ENCODE measurements at places on chromosomes 6 and 20.
A peak's percentile ranks its signal among the peaks of the same experiment; 100 is the strongest.

GRCh38 chr6:16518265-16518664 is 243.0 kb downstream of the ATXN1 start:
- DNase-seq = no peak

GRCh38 chr6:14109411-14109826 is 8.2 kb upstream of the CD83 start:
- DNase-seq = no peak

DNA sequence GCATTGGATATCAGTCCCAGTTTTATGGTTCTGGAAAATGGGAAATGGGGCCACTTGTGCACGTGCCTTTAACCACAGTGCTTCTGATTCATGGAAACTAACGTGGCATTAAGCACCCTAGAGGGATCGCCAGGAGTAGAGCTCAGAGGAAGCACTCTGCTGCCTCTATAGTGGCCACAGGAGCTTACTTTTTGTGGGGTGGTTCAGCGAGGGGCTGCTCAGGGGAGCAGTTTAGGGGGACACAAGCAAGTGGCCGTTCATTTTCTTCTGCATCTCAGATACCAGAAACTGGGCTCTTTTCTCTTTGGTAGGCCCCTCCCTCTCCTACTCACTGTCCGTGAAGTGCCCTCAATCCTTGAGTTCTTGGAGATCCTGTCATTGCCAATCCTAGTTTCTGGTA is 28.5 kb downstream of the AGPAT4 start:
- DNase-seq = no peak

DNA sequence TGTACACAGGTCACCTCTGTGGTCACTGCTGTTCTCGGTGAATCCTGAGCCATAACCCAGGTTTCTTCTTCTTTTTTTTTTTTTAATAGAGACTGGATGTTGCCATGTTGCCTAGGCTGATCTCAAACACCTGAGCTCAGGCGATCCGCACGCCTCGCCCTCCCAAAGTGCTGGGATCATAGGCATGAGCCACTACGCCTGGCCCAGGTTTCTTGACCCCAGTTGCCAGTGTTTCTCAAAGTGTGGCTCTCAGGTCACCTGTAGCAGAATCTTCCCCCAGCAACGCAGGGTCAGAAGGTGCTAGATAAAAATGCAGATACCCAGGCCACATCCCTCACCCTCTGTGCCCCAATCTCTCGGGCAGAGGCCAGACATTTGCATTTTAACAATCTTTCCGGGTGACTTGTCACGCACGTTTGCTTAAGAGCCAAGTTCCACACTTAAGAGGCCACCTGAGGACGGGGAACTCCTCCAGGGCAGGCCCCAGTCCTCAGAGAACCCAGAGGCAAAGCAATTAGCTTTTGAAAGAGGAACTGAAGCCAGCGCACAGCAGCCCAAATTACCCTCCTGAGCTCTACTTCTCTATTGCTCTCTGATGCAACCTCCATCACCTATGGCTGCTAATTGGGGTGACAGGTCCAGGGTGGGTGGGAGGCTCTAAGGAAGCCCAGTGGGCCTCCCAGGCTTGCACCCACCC is 81.8 kb downstream of the NFATC2 start:
- DNase-seq = no peak

- peak; percentile 29 for DNase-seq
Measured at GRCh38 chr6:90100059-90100665, 196.5 kb downstream of the BACH2 start.

GRCh38 chr6:13947611-13948178 is 22.9 kb downstream of the RNF182 start:
- no peak for DNase-seq

DNA sequence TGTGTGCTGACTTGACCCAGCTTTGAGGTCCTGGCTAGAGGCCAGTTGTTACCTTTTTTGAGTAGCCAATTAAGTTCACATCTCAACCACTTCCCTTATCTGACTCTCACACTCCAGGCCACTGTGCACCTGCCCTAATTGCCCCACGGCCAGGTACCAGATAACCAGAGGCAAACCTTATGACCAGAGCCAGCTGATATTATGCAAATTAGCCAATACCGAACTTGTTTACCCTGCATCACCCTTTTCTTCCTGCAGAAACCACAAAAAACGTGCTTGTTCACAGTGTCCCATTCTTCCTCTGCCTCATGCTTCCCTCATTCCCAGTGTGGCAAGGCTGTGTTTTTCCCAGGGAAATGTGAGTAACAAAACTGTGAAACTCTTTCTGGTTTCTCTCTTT is 89.3 kb downstream of the HTR1B start:
- DNase-seq = peak; percentile 2

- DNase-seq = no peak
Measured at GRCh38 chr20:50446351-50447101, 63.7 kb upstream of the PTPN1 start.

DNA sequence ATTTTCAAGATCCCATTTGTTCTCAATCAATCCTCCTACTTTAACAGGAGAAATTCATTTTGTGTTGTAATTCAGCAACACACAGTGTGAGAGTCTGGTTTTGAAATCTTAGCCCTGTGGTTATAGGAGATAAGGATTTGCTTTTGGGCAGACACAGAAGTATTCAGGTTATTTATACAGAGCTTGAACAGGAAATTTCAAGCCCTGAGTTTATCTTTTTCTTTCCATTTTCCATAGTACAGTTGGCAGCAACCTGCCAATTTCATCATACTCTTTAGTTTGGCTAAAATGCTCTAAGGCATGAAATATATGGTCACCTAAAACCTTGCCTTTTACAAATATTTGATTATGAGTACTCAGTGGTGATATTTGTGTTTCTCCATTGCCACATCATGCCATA is 41.4 kb downstream of the PKIB start:
- DNase-seq = no peak
